ENCODE measurements at places on chromosomes 2 and 18. TPM values are rescaled to one million over a fixed set of nuclear protein-coding genes. Genes with fewer than 3 reads are reported as not detected.

DNA sequence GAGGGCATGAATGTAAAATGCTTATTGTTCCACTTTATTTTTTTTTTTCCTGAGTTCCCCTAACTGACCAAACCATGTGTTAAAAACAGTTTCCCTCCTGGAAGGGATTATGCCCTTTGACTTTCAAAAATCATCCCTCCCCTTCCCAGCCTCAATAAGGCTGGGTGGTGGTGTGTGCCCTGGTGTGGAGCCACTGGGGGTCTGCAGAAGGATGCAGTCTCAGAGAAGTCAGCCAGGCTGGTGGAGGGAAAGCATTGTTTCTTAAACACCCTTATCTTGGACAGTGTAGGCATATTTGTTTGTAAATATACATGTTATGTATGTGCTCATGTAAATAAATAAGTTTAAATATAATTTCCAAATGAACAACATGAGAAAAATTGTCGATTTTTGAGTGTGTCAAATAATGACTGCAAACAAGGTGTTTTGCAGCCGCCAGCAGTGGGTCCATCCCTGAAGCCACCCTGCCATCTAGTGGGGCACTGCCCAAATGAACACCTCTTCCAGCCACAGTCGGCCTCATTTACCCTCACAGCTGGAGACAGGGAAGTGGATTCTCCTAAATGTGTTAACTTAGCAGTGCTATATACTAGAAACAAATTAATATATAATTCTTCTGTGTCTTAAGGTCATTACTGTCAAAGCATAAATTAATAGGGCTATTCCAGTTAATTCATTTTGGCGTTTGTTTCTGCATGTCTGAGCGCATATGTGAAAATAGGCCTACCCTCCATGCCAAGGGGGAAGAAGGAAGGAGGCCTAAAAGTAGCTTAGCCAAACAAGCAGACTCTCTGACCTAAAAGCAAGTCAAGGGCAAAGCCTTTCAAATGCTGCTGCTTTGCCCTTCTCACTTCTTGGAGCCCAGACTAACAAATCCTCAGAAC is 209.6 kb upstream of the PIK3C3 start:
- DNase-seq: peak; percentile 22

The BIN1 gene
- 50.8 TPM for total RNA-seq

- DNase-seq: no peak
Observed at GRCh38 chr2:20862850-20863249, 39.9 kb upstream of the LDAH start.

- peak; percentile 49 for DNase-seq
Observed at GRCh38 chr2:135037831-135038230, 9.4 kb downstream of the MAP3K19 start.

GRCh38 chr18:22257022-22257543 is 87.7 kb downstream of the GATA6 start:
- no peak for DNase-seq

DNA sequence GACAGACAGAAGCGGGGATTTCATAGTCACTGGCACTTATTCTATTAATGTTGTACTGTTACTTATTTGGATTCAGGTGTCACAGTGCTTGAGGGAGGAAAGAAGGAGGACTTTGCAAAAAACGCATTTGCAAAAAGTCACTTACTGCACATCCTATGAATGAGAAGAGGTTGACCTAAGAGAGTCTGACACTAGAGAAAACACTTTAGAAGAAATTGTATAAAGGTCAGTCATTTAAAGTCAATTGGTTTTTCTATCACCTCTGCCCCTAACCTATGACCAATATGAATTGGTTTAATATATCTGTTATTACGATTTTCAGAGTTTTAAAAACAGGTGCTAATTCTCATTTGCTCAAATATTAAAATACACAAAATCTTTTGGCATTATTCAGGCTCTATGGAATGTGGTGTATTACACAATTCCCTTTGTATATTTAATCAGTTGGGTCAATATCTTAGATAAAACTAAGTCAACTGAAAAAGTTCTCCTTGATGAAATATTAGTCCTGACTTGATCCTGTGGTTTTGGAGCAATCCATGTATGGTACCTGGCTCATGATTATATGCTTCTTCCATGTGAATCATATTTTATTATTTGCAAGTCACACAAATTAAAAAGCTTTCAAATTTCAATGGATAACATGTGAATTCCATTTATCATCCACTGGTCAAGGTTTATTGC is 157.4 kb downstream of the CDH2 start:
- no peak for DNase-seq

- DNase-seq: peak; percentile 13
Observed at GRCh38 chr2:111139637-111140317, 19.1 kb downstream of the BCL2L11 start.

DNA sequence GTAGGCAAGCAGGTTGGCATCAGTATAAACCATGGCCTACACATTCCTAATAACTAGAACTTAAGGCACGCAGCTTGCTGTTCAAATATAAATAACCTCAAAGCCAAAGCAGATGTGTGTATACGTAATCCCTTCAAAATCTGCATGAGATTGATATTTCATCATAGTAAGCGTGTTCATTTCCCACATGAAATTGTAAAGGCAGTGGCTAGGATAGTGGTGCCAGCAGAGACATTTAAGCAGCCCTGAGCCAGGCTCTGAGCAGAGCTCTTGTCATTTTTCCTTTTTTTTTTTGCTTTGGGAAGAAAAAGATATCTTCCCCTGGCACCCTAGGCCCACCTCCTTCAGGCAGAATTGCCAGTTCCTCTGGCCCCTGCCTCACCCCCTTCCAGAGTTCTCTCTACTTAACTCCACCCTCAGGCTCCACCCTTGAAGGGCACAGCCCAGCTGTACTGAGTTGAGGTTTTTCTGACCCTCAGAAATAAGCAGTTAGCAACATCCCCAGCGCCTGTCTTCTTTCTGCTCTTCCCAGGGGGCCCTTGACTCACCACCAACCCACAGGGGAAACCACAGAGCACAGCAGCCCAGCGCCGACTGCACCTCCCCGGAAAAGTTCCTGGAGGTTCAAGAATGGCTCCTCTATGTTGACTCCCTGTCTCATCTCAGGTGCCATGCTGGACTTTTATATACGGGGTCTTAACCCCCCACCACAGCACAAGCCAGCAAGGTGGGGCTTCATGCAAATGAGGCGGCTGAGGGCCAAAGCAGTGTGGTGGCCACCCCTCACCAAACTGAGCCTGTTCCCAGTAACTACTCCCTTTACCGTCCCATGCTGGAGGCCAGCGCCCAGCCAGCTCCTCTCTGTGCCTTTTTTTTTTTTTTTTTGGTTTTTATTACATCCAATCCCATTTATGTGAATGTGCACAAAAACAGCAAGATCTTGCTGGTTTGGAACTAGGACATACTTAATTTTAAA is 84.7 kb downstream of the EHD3 start:
- DNase-seq: peak; percentile 88

GRCh38 chr2:153873052-153874048 is 1.6 kb downstream of the GALNT13 start:
- DNase-seq: no peak

DNA sequence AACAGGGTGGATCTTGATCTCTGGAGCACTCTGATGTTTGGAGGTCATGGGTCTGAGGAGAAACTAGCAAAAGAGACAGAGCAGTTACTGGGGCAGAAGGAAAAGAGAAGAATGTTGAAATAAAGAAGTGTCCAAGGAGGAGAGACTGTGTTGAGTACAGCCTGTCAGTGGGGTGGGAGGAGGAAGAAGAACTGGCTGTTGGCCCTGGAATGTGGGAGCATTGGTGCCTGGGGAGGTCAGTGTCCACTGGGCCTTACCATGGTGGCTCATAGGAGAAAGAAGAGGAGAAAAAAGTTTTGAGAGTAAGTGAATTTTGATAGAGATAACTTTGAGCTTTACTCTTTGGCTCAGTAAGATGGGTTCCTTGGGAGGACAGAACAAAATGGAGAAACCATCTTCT is 499.0 kb downstream of the TXNL1 start:
- DNase-seq: no peak

Data from MG63 (cell line).